ENCODE measurements at places on chromosomes 2 and 18. TPM values are rescaled to one million over a fixed set of nuclear protein-coding genes. Genes with fewer than 3 reads are reported as not detected.

The HOXD12 gene
- not detected for total RNA-seq

DNA sequence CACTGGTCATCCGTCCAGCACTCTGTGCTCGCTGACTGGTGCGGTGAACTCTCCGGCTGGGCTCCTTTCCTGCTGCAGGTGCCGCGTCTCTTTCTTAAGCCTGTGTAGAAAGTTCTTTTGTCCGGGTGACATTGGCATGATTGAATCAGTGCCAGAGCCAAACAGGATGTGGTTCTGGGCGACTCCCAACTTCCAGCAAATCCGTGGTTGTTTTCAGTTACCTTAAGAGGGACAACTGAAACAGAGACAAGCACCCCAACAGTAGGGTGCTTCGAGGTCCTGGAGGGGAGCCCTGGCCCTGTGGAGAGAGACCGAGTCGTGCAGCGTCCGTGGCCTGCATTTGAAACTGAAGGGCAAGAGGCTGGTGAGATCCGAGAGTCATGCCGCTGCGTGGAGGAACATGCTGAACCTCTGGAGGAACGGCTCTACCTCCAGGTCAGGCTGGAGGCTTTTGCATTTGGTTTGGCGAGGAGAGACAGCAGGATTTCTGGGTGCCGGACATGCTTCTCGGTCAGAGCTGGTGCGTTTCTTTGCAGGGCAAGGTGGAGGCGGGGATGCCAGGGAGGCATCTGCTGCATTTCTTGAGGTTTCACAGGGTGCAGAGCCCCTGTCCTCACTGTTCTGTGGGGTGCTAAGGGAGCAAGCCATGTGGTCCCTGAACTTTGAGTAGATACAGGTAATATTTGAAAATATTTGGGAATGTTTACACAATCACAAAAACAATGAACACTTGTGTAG lies 26.8 kb downstream of the SH3BP4 start:
- no peaks in the 10 kb centered on the region for H3K4me1 ChIP-seq
- H3K4me3 ChIP-seq: no peak overlapping the region
- H3K27me3 ChIP-seq: no peaks in the 10 kb centered on the region
- DNase-seq: no peak

The TMEM198 gene
- 3.4 TPM for total RNA-seq

DNA sequence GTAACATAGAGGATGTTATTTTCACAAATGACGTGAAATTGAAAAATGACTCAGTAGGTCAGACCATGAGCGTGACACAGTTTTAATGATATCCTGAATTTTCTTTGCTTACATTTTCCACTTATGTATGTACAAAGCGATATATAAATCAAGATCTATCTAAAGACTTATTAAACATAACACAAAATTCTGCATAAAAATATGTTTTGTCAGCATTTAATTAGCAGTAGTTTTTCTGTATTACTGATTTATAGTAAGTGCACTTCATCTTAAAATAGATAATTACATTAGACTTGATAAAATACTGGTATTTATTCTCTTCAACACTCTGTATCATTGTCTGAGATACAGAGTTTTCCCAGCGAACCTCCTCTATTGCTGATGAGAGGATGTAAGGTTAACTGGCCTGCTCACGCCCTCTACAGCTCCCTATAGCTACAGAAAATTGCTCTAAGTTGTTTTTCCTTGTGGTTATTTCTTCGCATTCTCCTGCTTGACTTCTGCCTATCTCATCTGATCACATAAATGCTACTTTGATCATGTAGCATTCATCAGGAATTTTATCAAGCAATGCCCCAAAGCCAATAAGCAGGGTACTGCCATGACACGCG lies 548.8 kb upstream of the REG3G start:
- H3K27ac ChIP-seq: no peak overlapping the region
- no peaks in the 10 kb centered on the region for H3K4me1 ChIP-seq
- H3K36me3 ChIP-seq: no peaks in the 10 kb centered on the region
- H3K4me3 ChIP-seq: no peak overlapping the region
- no peak for DNase-seq

The PMAIP1 gene
- total RNA-seq: 54.6 TPM

Measured in activated CD4-positive, alpha-beta T cell treated with anti-CD3 and anti-CD28 coated beads, Interleukin-2, amount 10 ng/mL, durations not matched to agents 24 days and 14 days (primary cell).